Urothelium cell line (cell line): ENCODE measurements at places on chromosomes 12 and 14.

DNA sequence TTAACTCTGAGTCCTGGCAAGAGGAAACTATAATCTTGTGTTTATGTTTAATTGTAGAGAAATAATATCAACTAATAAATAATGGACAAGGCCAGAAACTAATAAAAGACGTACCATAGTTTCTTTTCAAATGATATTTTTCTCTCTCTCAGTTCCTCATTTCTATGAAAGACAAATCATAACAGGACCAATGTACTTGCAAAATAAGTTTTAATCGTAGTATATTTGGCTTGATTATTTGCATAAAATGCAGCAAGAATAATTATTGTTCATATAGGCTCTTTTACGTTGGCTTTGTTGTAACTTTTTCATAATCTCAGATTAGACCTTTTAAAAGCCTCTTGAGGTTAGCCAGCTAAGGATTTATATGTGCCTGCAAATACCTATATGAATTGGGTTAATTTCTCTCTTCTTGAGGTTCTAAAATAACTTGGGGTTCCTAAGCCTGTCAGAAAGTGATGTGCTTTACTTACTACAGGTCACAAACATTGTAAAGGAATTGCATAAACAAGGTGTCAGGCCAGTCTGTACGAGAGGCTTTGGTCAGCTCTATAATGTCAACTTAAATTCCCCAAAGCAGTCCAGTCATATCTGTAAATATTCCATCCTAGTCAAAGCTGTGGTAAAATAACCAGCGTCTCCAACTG lies 152.8 kb upstream of the PTPRQ start:
- no peak for DNase-seq

DNA sequence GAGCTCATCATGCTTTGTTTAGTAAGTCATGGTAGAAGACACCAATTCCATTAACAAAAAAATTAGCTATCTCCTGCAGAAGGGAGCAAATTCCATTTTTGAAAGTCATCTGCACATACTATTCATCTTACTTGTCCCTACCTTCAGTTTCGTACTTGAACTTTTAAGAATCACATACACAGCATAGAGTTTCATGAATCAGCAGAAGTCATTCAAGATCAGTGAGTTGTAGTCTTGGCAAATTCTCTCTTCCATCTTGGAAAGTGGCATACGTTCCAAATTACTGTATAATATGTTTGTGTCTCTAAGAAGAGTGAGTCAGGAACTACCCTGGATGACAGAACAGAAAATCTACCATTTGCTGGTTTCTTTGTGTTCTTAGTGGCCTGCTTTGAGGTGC lies 14.1 kb downstream of the VRK1 start:
- no peak for DNase-seq

DNA sequence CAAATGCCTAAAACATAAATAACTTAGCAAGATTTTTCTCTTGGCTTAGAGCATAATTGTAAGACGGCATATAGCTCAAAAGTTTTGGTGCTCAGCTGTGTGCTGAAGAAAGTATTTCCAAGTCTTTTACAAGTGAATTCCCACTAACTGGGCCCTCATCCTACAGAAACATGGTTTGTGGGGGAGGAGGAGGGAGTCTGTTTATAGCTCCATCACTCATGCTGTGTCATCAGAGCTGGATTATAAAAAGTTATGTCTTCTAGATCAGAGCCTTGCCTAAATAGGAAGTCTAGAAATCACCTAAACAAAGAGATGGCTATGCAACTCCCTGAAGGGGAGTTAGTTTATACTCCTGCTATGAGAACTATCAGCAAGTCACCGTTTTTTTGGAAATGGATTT lies 65.9 kb upstream of the OTOGL start:
- DNase-seq: peak; percentile 13

GRCh38 chr12:30622509-30622908 lies 73.2 kb downstream of the IPO8 start:
- peak; percentile 7 for DNase-seq

DNA sequence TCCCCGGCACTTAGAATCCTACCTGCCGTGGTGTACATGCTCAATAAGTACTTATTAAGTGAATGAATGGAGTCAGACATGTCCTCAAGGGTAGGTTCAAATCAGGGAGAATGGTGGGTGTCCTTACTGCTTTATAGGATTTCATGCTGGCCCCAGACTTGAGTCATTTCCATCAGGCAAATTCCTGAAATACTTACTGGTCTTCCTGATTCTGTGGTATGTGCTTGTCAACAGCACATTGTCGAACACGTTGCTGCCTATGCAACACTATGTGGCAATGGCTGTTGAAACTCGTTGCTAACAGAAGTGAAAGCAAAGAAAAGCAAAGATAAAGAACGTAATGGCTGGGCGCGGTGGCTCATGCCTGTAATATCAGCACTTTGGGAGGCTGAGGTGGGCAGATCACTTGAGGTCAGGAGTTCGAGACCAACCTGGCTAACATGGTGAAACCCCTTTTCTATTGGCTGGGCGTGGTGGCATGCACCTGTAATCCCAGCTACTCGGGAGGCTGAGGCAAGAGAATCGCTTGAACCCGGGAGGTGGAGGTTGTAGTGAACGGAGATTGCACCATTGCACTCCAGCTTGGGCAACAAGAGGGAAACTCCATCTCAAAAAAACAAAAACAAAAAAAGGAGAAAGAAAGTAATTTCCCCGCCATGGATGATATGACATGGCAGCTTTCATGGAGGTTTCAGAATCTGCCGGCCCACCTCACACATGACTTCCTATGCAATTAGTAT lies 214.9 kb downstream of the ZFP36L1 start:
- DNase-seq: peak; percentile 95

GRCh38 chr14:68552075-68552474 lies 240.8 kb downstream of the ZFP36L1 start:
- no peak for DNase-seq

- no peak for DNase-seq
Measured at GRCh38 chr14:75320196-75320595, 41.6 kb downstream of the FOS start.
